ENCODE measurements at places on chromosomes 1 and 21. TPM values are rescaled to one million over a fixed set of nuclear protein-coding genes. Genes with fewer than 3 reads are reported as not detected.

PTGER3 gene
- total RNA-seq = 0.45 TPM

HPDL gene
- 0.56 TPM for total RNA-seq

OLIG2 gene
- total RNA-seq = not detected

LCE2C gene
- not detected for total RNA-seq

HRNR gene
- not detected for total RNA-seq

All from right cardiac atrium (tissue), 5 donors.